ENCODE measurements at places on chromosomes 11 and 22.
A peak's percentile ranks its signal among the peaks of the same experiment; 100 is the strongest.

- H3K27me3 ChIP-seq: no peaks in the 10 kb centered on the region
- no peaks in the 10 kb centered on the region for H3K4me1 ChIP-seq
- H3K36me3 ChIP-seq: peaks cover 21% of the 10 kb centered on the region
- no peak overlapping the region for H3K4me3 ChIP-seq
- no peak overlapping the region for H3K27ac ChIP-seq
- no peak for DNase-seq
These were observed 407.3 kb downstream of the TBC1D22A start for GRCh38 chr22:47169801-47170140.

- H3K36me3 ChIP-seq: no peaks in the 10 kb centered on the region
- H3K4me3 ChIP-seq: no peak overlapping the region
- no peaks in the 10 kb centered on the region for H3K4me1 ChIP-seq
- DNase-seq: no peak
- no peaks in the 10 kb centered on the region for H3K27me3 ChIP-seq
- no peak overlapping the region for H3K27ac ChIP-seq
These were observed 134.0 kb downstream of the KIF18A start for GRCh38 chr11:27973851-27974536.

GRCh38 chr11:32438866-32439489 is 3.6 kb upstream of the WT1 start:
- H3K4me1 ChIP-seq: peaks cover 43% of the 10 kb centered on the region
- DNase-seq: no peak
- no peak overlapping the region for H3K27ac ChIP-seq
- peak overlapping the region; percentile 3 for H3K4me3 ChIP-seq

DNA sequence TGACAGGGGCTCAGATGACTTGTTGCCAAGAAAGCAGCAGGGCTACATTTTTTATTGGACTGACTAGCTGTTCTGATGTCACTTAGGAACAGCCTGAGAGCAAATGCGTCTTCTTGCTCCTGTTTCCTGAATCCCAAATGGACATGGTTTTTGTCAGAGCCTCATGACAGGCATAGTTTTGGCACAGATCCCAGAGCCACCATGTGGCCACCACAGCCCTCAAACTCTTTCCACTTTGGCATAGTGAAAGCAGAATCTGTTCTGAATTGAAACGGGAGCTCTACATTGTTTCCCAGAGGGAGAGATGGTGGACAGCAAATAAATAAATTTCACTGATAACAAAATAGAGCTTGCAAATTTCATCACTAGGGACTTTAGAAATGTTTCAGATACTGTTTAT is 222.2 kb downstream of the C11orf87 start:
- no peak overlapping the region for H3K4me3 ChIP-seq
- no peaks in the 10 kb centered on the region for H3K36me3 ChIP-seq
- H3K4me1 ChIP-seq: no peaks in the 10 kb centered on the region
- no peaks in the 10 kb centered on the region for H3K27me3 ChIP-seq

DNA sequence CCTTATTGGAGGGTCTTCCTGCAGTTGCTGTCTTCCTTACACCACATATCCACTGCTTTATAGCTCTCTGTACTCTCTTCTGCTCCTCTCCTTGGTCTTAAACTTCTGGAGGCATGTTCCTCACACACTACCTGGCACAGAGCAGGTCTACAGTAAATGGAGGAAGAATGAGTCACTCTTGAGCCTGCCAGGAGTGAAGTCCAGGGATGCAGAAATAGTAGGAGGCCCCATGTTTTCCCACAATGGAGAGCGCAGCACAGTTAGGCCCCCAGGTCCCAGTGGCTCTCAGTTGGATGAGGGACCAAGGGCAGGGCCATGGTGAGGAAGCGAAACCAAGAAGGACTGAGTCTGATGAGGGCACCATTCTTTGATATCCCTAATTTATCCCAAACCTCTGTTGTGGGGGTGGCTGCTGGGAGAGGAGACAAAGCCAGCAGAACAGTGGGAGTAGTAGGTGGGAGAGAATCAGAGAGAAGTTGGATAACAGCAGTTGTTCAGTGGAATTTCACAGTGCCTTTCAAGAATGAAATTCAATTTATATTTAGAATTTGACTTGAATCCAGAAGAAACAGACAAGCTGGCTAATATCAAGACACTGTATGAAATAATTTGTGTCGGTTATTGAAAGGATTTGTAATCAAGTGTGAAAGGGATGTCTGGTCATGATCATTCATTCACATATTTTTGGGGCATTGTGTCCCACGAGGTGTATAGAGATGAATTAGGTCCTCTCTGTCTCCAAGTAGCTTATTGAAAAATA is 187.8 kb downstream of the HIPK3 start:
- H3K4me3 ChIP-seq: no peak overlapping the region
- H3K27me3 ChIP-seq: no peaks in the 10 kb centered on the region
- H3K36me3 ChIP-seq: no peaks in the 10 kb centered on the region
- no peak for DNase-seq
- no peaks in the 10 kb centered on the region for H3K4me1 ChIP-seq

DNA sequence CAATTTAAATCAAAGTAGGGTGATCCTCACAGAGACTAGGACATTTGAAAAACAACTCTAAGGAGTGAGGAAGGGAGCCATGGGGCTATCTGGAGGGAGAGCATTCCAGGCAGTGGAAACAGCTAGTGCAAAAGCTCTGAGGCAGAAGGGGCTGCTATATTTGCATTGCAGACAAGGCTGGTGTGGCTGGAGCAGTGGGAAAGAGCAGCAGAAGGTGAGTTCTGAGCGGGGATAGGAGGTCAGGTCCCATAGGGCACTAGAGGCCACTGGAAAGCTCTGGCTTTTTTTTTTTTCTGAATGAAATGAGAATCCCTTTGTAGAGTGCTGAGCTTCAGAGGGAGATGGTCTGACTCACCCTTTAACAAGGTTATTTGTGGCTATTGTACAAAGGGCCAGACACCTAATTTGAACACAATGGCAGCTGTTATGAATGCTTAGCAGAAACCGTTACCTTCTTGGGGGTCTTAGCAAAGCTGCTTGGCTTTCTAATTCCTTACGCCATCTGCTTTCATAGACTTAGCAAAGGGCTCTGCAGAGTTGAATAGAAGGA is 291.6 kb downstream of the BUD13 start:
- H3K36me3 ChIP-seq: no peaks in the 10 kb centered on the region
- no peaks in the 10 kb centered on the region for H3K4me1 ChIP-seq
- H3K27me3 ChIP-seq: no peaks in the 10 kb centered on the region
- H3K4me3 ChIP-seq: no peak overlapping the region
- H3K27ac ChIP-seq: no peak overlapping the region
- no peak for DNase-seq

DNA sequence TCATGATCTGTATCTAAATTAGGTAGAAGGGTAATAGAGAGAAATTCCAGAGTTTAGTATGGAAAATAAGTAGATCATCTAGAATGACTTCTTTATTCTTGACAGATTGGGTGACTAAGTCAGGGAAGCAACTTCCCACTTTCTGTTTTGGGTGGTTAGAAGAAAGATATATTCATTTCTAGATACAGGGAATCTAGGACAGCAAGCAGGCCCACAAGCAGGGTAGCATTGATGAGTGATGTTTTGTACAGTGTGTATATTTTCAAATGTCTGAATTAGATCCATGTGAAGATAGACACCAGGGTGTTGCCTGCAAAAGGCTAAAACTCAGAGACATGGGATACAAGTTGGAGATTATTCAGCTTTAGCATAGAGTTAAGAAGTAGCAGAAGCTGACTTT is 674.4 kb downstream of the CNTN5 start:
- no peaks in the 10 kb centered on the region for H3K36me3 ChIP-seq
- DNase-seq: no peak
- no peak overlapping the region for H3K27ac ChIP-seq
- no peak overlapping the region for H3K4me3 ChIP-seq
- H3K27me3 ChIP-seq: no peaks in the 10 kb centered on the region
- H3K4me1 ChIP-seq: no peaks in the 10 kb centered on the region

DNA sequence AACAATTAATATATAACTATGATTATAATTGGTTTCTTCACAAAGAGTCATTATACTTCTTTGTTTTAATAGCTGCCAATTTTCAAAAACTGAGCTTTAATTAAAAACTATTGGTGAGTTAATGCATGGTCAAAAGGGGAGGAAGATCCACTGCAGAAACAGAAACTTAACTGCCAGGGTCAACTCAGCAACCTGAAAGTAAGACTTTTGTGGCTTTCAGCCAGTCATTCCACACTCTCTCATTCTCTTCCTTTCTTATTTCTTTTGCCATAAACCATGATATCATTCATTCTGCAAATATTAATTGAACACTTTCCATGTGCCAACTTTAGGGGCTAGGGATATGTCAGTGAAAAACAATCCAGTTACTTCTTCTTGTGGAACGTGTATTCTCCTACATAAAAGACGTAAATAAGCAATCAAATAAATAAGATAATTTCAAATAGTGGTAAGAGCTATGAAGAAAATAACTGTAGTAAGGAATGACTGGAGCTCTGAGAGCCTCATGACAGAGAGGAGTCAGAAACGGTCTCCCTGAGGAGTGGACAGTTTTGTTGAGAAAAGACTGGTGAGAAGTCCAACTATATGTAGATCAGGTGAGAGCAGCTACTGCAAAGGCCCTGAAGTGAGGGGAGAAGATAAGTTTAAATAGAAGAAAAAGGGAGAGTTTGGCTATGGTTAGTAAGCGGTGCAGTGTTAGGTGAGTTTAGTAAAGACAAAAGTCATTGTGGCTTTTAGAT is 130.5 kb downstream of the GRIA4 start:
- DNase-seq: no peak
- H3K4me3 ChIP-seq: no peak overlapping the region
- no peaks in the 10 kb centered on the region for H3K36me3 ChIP-seq
- H3K4me1 ChIP-seq: no peaks in the 10 kb centered on the region
- no peaks in the 10 kb centered on the region for H3K27me3 ChIP-seq
- H3K27ac ChIP-seq: no peak overlapping the region

DNA sequence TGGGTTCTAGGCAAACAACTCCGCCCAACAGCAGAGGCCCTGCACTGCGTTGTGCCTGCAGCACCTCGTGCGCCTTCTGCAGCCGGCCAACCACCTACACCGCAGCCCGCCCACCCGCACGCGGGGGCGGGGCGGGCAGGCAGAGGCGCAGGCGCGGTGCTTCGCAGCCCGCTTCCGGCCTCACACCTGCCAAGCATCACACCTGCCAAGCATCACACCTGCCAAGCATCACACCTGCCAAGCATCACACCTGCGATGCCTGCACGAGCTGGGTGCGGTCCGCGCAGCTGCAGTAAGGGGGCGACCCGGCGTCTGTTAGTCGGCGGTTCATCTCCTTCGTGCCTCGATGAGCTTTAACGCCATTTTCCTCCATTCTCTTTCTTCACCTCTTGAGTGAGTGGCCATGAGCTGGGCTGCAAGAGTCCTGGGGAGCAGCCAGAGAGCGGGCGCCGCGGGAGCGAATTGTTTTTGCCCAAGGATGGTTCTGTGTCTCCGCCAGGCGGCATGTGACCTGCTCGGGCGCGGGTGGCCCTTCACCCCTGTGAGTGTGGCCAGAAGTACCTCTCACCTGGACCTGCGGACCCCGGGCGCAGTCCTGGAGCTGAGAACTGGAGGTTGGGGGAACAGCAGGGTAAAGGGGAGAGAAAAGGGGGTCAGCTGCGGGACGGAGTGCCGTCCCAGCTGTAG is at the start of gene LDHAL6A:
Gene LDHAL6A (plus strand): TSS at position 171 of the 687 bp plus-strand sequence. CDS start 825 bp downstream, outside the sequence.
- no peak within 1 kb of the TSS for H3K27ac ChIP-seq
- H3K4me1 ChIP-seq: no peaks in the 10 kb centered on the region
- no peaks in the 10 kb centered on the region for H3K36me3 ChIP-seq
- no peaks in the 10 kb centered on the region for H3K27me3 ChIP-seq
- H3K4me3 ChIP-seq: no peak within 1 kb of the TSS

All from effector memory CD4-positive, alpha-beta T cell (primary cell).